Stimulated activated CD8-positive, alpha-beta memory T cell treated with anti-CD3 and anti-CD28 coated beads, Interleukin-4, amount 100 ng/mL, for 1 hour (primary cell): ENCODE measurements at places on chromosomes 12 and 14.

DNA sequence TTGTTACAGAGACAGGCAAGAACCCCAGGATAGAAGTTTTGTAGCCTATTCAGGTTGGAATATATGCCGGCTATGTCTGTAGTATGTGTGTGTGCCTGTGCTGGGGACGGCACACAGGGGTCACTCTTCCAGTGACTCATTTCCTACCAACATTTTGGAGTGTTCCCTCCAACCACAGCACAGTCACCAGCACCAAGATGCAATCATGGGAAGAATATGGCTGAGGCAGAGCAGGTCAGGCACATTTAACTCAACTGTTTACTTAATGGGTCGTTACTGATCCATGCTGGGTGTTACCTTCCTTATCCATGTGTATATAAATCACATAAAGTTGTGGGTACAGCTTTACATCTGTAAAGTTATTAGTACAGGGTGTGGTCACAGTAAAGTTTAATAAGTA, 178.3 kb downstream of the PRKD1 start:
- DNase-seq: no peak

- DNase-seq: no peak
Measured at GRCh38 chr14:94058128-94058673, 22.8 kb downstream of the DDX24 start.

- no peak for DNase-seq
Measured at GRCh38 chr14:103319422-103319821, 14.6 kb upstream of the EIF5 start.

DNA sequence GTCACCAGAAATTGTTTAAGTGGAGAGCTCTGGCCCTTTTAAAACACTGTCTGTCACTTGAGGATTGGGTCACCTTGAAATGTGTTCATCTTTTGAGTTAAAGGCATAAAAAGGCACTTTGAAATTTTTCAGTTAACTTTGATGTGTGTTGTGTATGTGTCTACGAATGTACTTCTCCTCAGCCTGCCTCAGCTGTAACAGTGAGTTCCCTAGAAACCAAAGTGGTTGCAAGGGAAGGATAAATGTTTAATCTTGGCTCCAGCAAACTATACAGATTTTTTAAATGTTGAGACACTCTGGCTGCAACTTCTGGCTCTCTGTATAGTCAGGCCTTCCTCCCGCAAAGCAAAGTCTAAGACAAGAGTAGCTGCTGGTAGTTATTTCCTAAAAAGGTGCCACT, 8.3 kb downstream of the DERA start:
- DNase-seq: no peak

- no peak for DNase-seq
Measured at GRCh38 chr12:70576341-70577282, 60.6 kb downstream of the PTPRB start.

DNA sequence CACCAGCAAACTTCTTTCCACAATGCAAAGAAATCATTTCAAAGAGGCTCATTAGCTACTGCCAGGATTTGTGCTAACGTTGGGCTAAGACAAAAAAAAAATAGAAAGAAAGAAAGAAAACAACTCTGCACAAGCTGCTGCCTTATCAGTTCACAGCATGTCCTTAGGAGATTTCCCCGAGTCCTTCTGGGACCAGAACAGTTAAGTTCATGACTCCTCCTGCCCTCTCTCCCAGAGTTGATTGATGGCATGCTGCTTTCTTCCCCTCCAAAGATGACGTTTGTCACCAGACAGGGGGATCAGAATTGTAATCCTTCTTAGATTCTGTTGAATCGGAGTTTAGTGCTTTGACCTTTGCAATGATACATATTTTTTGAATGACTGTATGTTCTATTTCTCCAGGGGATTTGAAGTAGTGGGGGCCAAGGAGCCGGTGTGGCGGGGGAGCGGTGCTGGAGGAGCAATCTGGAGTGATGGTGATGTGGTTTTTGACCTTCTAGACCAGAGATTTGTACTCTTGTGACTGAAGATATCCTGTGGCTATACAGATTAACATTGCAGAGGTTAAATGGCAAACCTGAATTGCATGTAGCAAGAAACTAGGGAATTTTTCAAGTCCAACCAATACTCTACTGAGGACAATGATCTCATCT, 409.2 kb upstream of the TMPO start:
- no peak for DNase-seq

DNA sequence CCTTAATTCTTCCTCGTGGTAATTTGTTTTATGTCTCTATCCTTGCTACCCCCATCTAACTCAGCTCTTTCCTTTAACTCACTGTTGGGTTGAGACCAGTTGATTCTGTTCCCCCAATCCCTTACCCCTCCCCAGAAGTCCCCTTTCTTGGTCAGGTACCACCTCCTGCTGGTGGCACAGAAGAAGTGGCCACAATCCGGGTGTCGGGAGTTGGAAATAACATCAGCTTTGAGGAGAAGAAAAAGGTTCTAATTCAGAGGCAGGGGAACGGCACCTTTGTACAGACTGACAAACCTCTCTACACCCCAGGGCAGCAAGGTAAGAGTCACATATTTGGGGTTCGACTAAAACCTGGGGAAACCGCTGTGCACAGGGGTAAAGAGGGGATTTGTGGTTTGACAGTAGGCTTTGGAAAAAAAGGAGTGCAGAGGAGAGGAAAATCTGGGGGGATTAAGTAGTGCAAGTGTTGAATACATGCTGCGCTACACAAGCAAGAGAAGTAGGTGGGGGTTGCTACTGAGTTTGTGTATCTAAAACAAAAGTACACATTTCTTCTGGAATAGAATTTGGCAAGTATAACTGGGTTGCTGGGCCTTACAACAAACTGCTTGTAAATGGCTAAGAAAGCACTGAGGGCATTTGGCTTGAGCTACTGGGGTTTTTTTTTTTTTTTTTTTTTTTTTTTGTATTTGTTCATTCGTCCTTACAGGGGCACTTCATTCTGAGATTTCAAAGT, 1.3 kb downstream of the A2ML1 start:
- no peak for DNase-seq

DNA sequence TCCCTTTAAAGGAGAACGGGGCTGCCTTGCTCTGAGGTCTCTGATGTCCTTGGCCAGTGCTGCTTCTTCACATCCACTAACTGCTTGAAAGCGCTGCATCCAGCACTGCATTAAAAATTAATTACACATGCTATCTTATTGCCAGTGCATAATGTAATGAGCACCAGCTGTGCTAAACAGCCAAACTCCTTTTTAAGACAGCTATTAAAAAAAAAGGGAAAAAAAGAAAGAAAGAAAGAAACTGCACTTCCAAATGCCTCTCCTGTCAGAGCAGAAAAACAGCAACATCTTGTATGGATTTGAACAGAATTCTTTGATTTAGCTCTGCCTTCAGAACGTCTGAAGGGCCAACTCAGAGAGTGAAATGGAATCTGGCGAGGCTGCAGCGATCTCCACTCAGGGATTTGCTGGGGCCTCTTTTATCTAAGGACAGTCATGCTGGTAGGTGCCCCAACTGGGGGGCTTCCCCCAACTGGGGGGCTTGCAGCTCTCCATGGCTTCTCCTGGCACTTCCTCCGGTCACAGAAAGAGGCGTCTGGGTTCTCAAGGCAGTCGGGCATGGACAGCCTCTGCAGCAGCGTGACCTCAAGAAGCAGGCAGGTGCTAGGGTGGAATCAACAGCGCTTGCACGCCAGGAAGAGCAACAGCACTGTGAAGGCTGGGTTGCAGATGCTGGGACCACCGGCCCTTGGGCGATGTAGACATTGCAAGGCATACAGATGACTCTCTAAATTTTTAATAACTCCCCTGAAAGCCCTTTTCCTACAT, 46.4 kb downstream of the BCL11B start:
- no peak for DNase-seq

GRCh38 chr14:104989236-104989950, 3.8 kb downstream of the CLBA1 start:
- DNase-seq: no peak

GRCh38 chr14:102088012-102088792, 1.4 kb upstream of the HSP90AA1 start:
- DNase-seq: peak; percentile 17

DNA sequence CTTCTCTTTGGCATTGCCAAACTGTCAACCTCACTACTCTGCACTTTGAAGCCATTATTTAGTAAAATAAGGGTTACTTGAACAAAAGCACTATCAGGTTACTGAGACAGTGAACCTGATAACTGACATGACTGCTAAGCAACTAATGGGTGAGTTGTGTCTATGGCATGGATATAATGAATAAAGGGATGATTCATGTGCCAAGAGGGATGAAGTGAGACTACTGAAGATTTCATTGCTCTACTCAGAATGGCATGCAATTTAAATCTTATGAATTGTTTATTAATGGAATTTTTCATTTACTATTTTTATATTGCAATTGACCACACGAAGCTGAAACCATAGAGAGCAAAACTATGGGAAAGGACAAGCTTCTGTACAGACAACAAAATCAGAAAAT, 74.4 kb downstream of the CEP128 start:
- DNase-seq: no peak

DNA sequence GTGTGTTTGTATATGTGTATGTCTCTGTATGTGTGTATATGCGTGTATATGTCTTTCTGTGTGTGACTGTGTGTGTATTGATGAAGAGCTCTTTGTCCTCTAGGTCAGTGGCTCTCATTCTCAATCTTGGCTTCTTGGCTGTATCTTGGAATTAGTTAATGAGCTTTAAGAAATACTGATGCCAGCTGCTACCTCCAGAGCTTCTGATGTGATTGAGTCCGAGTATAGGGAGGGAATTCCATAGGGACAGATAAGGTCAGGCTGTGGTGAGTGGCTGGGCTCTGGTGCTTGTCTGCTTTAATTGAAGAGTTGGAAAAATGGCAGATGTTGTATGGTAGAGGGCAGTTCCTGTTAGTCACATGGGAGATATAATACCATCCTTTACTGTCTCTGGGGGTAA, 140.1 kb downstream of the C12orf75 start:
- no peak for DNase-seq

GRCh38 chr12:81403348-81403747, 325.5 kb downstream of the ACSS3 start:
- DNase-seq: no peak

- DNase-seq: no peak
Measured at GRCh38 chr14:72722201-72722785, 171.6 kb downstream of the DPF3 start.

DNA sequence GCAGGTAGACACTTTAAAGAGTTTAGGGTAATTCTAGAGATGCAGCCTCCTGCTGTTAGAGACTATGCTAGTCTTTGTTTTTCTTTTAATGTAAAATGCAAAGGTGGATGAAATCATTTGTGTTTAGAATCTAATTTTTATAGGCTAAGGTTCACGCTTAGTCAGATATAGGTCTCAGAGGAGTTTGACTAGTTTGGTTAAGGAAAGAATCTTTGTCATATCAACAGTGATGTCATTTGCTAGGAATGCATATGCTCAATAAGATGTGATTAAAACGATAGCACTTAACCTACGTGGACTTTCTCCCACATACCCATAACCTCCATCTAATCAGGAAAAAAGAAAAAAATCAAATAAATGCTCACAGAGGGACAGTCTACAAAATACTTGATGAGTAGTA, 859.3 kb upstream of the ATXN7L3B start:
- no peak for DNase-seq

- no peak for DNase-seq
Measured at GRCh38 chr12:95790917-95791849, 619 bp upstream of the NTN4 start.

- DNase-seq: no peak
Measured at GRCh38 chr12:92094751-92095161, 50.9 kb downstream of the BTG1 start.

GRCh38 chr12:52618216-52618615, at the start of gene KRT73:
KRT73 (minus strand) TSS chr12:52618559; CDS start chr12:52618524, 35 bp downstream.
- DNase-seq: no peak

GRCh38 chr12:87274594-87275245, 754.5 kb downstream of the C12orf50 start:
- DNase-seq: no peak

- no peak for DNase-seq
Measured at GRCh38 chr12:125197326-125197725, 132.1 kb downstream of the AACS start.

DNA sequence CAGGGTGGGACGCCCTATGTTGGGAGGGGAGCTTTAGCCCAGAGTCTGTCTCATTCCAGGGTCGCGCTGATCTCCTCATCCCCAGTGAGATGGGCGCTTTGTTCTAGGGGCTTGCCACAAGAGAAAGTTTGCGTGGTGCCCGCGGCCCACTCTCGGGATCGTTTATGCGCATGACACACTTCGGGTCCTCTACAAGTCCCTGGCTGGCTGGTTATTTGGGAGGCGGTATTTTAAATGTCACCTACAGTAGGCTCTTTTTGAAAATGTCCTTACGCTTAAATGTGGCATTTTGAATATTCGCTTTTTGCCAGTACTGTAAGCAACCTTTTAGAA, 541 bp downstream of the GOLT1B start:
- DNase-seq: no peak

GRCh38 chr12:127363392-127363791, 903.6 kb upstream of the TMEM132C start:
- no peak for DNase-seq

DNA sequence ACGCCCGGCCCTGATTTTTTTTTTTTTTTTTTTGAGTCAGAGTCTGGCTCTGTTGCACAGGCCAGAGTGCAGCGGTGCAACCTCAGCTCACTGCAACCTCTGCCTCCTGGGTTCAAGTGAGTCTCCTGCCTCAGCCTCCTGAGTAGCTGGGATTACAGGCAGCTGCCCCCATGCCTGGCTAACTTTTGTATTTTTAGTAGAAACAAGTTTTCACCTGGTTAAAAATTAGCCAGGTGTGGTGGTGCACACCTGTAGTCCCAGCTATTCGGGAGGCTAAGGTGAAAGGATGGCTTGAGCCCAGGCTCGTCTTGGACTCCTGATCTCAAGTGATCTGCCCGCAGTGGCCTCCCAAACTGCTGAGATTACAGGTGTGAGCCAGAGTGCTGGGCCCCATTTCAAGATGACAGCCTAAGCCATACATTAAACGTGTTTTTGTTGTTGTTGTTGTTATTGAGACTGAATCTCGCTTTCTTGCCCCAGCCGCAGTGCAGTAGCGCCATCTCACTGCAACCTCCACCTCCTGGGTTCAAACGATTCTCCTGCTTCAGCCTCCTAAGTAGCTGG, 42.7 kb upstream of the EAPP start:
- no peak for DNase-seq

GRCh38 chr12:109018296-109018695, 2.6 kb downstream of the SVOP start:
- DNase-seq: no peak

DNA sequence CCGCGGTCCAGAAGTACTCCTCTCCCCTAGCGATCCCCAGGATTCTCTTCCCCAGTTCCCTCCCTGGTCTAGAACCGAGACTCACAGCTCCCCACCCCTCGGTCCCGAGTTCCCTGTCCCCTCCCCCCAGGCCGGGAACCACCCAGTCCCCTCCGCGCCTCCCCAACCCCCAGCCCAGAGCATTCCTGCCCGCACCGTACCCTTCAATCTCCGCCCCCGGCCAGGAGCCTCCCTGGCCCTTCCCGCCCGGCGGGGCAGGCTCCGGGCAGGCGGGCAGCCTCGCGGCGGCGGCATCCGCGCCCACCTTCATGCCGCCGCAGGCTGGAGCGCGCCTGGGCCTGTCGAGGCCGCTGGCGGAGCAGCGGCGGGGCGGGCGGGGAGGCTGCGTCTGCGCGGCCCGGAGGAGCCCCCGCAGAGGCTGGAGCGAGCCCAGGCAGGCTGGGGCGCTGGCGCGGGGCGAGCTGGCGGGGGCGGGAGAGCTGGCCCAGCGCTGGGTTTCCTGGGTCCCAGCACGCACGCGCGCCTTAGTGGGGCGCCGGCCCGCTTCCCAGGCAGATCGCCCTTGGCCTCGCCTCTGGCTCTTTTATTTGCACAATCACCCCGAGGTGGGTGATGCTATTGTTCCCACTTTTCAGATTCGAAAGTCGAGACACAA, 22.2 kb upstream of the GPR132 start:
- DNase-seq: no peak
